CD8-positive, alpha-beta memory T cell (primary cell): ENCODE measurements at places on chromosomes 6 and 20.

DNA sequence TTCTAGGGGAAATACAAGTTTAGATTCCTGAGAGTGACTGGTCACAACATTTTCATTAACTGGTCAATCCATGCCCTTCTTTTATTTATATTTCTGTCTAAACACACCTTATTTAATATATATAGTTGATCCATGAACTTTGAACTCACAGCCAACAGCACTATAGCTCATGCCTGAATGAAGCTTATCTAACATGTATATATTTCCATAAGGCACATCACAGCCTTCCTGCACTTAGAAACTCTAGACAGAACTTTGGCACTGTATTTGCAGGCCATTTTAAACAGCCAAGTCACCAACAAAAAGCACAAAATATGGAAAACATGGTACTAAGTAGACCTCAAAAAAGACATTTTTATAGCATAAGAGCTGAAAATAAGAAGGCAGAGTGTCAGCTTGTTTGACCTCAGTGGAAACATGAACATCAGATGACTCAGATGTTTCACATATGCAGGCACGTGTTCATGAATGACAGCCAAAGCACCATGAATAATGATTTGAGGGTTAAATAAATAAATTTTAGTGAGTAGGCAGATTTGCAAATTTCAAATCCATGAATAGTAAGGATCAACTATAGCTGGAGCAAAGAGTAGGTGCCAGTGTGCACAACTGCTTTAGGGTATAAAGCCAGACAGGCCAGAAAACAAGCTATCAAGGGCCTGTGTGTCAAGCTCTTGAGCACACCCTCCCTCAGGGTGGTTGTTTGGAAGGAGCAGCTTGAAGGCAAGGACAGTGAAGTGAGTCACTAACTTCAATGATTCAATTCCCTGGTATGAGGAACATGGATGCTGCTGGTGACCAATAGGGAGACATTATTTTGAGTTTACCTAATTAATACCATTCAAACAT is 88.9 kb upstream of the NT5E start:
- DNase-seq: no peak

GRCh38 chr6:126657561-126658175 is 317.8 kb downstream of the CENPW start:
- DNase-seq: no peak

DNA sequence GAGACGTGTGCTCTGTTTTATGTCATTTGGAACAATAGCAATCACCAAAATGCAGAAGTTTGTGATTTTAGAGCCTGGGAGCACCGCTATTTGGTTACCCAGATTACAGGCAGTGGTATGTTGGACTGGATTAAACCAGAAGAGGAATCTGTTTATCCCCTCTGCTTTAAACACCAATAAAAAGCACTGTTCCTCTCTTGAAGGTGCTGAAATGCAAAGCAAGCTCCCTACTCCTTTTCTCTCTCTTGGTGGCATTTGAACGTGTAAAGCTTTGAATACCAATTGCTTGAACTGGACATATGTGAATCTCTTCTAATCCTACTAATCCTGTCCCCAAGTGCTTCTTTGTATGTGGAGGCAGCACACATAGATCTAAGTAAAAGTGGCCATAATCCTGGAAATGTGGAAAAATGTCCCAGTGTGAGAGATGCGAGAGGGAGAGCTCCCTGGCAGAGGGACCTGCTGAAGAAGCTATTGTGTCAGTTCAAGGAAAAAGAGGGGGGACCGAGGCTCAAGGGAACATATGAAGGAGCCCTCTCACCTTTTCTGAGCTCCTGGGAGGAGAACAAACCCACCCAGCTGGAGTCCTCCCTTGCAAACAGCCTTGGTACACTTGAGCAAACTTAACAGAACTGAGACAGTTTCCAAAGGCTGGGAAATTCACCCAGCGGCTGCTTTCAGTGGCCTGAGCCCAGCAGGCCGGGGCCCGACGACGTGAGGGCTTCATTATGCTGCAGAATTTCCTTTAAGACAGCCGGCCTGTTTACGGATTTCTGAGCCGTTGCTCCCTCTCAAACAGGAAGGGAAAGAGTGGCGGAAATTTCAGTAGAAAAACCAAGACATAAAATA is 18.8 kb upstream of the OLIG3 start:
- DNase-seq: no peak

DNA sequence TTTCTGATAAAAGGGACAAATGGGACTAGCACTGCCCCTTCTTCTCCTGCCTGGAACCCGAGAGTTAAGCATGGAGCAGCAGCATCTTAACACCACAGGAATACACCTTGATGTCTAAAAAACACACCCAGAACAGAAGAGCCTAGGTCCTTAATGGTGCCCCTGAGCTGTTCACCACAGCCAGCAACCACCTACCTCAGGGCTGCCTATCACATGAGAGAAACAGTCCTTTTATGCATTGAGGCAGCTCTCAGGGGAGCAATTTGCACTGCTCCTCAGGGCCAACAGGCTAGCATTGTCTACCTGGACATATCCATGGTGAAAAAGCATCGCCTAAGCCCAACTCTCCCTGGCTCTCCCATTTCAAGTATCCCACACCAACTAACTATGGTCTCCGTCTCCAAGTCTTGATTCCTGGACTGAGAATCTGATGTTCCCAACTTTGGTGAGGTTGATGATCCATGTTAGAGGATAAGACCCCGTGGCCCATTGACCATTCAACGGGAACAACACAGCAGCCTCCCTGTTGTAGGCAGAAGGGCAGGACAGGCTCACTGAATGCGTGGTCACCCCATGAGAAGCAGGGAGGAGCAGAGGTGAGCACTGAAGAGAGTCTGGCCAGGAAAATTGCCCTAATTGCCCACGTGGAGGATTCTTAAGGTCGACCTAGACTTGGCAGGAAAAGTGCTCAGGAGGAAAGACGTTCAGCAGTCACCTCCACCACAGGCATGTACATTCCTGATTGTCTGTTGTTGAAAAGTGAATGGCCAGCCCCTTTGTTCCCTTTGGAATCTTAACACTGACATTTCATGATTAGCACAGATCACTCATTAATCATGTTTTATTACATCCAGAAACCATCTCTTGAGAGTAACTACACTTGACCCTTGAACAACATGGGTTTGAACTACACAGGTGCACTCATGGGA is 4.2 kb upstream of the APMAP start:
- DNase-seq: no peak

DNA sequence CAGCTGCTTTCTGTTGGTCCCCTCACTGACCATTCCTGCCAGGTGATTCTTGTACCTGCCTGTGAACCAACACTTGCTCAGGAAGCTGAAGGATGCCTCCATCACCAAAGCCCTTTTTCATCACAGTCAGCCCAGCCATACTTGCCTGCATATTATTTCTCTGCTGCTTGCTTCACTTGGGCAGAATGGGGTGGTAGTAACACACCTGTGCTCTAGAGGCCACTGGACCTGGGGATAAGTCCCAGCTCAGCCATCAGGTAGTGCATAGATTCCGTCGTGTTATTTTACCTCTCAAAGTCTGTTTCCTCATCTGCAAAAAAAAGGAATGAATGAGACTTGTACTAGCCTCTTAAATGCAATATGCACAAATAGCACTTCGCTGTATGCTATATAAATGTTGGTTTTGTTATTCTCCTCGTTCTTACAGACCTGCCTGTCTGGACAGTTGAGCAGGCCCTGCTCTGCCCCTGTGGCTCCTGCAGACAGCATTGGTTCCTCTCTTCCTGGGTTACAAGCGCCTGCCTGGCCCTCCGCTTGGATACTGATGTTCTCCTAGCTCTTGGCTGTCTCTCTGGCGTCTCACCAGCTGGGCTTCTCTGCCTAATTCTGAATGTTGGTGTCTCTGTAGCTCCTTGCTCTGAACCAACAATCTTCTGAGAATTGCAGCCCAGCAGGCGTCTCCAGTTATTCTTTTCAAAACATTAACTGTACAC is 151.8 kb downstream of the UNC5CL start:
- DNase-seq: no peak
